Fibroblast of upper back skin (primary cell): ENCODE measurements at places on chromosomes 3 and 15.

DNA sequence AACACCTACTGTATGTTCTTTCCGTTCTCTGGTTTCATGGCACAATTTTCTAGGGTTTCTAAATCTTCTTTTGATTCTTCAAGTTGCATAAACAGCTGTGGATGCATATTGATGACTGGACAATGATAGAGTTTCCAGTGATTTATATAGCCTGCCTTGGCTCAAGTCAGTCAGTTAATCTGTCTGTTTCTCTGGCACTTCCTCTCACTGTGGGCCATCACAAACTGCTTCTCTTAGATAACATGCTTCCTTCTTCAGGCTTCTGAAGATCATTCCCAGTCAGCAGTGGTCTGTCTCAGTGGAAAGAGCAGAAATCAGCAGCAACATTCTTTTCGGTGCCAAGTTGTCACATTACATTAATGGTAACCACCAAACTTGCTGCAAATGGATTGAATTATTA is 207.2 kb downstream of the RYR3 start:
- DNase-seq = no peak

- no peak for DNase-seq
Measured at GRCh38 chr3:111822804-111823203, 36.3 kb upstream of the PHLDB2 start.

DNA sequence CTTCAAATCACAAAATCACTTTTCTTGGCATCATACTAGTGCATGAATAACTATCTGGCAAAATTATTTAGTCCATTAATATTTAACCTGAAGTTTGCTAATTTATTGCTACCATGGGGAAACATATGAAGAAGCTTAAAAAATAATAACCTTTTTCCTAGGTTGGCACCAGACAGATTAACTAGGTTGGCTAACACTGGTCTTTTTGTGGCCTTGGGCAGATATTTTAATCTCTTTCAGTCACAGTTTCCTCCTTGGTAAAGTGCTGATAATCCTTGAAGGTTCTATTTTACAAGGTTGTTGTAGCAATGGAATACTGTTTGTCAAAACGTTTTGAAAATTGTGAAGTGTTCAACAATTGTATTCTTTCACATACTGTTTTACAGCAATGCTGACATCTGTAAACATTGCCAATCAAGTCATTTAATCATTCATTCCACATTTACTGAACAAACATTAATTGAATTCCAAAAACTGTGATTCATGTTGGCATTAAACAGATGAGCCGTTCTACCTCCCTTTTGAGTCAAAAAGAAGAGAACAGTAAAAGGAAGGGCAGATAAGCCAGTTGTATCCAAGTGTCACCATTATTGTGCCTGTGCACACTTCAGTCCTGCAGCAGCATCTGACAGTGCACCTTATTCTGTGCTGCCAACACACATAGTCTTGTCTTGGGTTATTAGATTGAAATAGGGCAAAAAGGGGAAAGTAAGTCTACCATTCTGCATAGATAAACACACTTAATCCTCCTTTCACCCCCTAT is 21.9 kb downstream of the EPHA6 start:
- DNase-seq = no peak

DNA sequence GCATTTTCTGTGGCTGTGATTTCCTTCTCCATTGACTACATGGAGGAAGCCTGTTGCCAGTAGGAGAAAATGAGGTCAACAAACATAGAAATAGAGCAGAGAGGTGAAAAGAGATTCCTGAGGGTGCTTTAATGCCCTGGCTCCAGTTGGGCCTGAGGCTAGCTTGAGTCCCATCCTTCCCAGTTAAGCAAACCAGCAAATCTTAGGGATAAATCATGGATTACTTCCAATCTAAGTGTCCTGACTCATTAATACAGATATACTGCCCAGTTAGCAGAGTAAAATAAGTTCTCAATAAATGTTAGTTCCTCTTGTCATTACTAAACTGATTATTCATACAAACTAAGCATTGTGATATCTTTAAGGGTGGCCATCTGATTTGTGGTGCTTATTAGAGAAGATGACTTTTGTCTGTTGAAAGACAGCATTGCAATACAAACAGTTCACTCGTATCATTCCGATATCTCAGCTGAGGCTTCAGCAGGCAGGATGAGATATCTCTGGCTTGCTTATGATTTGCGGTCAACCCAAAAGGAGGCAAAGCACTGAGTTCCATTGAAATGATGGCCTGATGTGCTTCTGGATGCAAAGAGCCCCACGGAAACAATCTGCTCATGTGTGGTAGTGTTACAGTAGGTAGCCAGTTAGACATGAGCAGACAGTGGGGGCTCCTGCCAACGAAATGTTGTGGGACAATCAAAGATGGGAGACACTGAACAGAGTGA is 6.6 kb upstream of the STARD5 start:
- DNase-seq = peak; percentile 12

GRCh38 chr15:71348597-71348996 is 233.3 kb downstream of the THSD4 start:
- DNase-seq = no peak

GRCh38 chr3:103851793-103852192 is 1417.0 kb downstream of the ZPLD1 start:
- DNase-seq = no peak

DNA sequence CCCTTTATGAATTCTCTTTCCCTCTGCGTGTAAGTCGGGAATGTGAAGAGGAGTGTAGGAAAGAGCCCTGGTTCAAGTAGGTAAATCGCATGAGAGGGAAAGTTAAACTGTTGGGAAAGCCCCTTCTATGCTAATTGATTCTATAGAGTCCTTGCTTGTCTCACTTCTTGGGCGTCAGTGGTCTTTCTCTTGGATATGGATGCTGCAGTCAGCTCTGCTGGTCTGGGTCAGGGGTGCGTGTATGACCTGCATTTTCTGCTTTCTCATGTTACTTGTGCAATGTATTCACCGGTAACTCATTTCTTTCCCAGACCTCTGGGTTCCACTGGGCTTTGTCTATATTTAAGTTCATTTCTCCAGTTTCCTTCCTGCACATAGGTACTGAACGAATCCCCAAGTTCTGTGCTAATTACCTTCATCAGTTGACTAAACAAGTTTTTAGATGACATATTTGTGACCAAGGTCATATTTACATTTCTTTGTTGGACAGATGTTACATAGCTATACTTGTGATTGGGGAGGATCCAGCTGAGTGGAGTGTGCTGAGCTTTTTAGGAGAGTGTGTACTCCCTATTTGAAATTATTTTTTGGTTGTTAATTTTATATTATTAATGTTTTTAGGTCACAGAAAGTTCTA is 1.4 kb downstream of the SETD5 start:
- DNase-seq = peak; percentile 32

DNA sequence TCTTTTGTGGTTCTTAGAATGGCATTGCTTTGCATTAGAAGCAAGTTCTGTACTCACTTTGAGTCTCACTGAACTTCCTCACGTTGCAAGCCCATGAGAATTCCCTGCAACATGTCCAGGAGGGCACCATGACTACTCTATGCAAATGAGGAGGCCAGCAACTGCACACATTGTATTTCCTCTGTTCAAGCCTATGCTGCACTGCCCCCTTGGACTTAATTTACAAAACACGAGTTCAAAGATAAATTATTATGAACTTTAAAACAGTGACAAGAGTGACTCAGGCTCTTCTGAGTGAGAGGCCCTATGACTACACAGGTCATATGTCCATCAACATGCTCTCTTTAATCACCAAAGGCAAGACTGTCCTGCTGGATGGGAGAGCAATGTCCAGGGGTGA is 484.2 kb upstream of the ATP11B start:
- DNase-seq = peak; percentile 30

DNA sequence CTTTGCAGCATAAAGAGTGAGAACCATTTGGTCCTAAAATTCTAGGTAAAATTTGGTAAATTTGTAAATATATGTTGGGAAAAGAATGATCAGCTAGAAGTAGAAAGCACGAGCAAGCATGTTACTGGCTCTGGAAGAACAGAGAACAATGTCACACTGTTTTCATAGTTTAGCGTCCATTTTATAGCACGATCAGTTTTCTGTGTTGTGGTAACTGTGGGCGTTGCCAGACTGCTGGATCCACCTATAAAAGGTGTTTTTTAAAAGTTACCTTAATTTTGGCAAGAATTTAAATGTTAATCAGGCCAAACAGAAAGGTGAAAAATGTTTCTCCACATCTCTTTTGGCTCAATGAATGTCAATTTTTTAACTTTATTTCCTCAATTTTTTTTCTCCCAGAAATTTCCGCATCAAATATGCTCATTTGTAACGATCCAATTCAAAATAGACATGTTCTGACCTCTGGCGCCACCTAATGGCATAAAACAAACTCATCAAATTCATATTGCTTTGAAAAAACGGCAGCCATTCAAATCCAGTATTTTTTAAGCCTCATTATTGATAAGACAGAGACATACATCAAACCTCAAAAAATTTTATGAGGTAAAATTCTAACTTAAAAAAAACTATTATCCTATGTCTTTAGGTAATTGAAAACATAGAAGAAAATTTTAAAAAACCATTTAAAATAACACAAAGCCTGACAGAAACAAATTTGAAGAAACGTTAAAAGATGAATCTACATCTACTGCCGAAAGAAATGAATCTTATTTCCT is 5.5 kb upstream of the GP5 start:
- DNase-seq = peak; percentile 68

DNA sequence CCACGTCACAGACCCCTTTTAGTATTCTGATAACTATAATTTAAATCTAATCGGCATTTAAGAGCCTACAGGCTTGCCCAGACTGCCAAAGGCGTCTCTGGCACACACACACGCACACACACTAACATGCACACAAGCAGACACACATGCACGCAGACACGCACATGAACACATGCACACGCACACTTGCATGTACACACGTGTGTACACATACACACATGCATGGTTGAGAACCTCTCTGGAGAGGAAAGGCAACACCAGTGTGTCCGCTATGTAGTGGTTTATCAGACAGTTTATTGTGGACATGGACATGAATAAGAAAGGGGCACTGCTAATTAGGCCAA is 102.1 kb downstream of the FBLN2 start:
- DNase-seq = no peak

DNA sequence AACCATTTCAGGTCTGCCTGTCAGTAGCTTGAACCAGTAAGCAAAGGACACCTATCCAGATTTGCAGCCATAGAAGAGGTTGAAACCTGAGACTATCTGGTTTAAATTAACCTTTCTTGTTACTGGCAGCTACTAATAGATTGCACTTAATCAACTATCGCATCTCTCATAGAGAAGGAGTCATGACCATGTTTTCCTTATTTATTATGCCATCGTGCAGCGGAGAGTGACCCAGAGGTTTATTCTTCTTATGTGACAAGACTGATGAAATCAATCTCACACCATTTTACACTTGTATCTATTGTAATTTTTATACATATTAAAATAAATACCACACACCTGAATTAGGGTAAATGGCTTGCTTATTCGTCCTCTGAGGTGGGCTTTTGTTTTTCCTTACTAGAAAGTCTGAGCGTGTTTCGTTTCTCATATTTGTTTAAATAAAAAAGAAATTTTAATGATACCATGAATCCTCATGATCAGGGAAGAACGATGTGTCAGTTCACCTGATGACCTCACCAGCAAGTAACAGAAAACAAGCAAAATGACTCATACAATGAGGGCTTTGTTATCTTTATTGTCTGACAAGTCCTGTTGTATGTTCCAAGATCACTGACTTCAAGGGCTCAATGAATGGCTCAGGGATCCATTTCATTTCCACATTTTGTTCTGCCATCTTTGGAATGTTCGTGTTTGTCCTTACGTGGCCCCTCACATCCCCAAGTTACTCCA is 379.5 kb upstream of the DPH6 start:
- no peak for DNase-seq
